ENCODE measurements at places on chromosomes 1 and 21. TPM values are rescaled to one million over a fixed set of nuclear protein-coding genes. Genes with fewer than 3 reads are reported as not detected.

The KIAA0040 gene
- total RNA-seq: 1.2 TPM

- no peak for DNase-seq
These were observed 3.3 kb upstream of the TTC34 start for GRCh38 chr1:2804628-2805351.

- no peak for DNase-seq
These were observed 85.2 kb upstream of the VAV3 start for GRCh38 chr1:108050158-108050557.

The CDCA8 gene
- 48.3 TPM for total RNA-seq

GRCh38 chr1:86381223-86381622, 14.9 kb downstream of the ODF2L start:
- no peak for DNase-seq

The USH2A gene
- under 0.01 TPM for total RNA-seq

DNA sequence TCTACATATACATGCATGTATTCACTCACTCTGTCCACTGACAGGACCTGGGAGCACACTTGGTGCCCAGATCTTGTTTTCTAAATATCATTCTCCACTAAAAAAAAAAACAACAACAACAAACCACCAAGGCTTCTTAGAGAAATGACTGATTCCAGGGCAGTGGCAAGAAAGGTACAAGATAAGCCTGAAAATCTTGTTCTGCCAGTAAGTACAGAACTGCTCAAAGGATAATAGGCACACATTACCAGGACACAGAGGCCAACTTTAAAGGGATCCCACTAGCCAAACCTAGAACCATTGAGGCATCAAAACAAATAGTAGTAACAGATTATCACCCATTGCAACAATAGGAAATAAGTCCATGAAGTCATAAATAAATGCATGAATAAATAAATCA, 10.7 kb downstream of the HSD11B1 start:
- no peak for DNase-seq
